ENCODE measurements at places on chromosomes 11 and 22.

GRCh38 chr22:19811811-19812771 lies 42.6 kb downstream of the GNB1L start:
- no peak for DNase-seq

GRCh38 chr11:69238573-69239351 lies 55.2 kb upstream of the MYEOV start:
- no peak for DNase-seq

- DNase-seq = no peak
Measured at GRCh38 chr11:44248109-44248508, 61.8 kb downstream of the ALX4 start.

DNA sequence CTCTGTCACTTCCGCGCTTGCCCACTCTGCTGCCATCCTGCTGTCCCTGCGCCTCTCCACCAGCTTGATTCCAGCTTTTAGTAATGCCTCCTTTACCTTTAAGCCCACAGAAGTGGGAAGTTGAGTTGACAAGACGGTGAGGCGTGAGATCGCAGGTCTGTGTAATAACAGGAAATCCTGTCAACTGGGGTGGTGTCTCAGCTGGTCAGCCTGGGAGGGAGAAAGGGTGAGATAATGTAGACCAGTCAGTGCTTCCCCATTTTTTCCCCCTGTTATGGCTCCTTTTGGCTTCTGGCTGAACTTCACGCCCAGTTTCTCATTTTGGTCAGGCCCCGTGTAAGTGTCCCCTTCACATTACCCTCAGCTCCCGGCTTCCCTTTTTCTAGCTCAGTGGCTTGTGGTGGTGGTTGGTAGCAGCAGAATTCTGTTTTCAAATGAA lies 98.9 kb downstream of the TRAF6 start:
- DNase-seq = peak; percentile 66

- no peak for DNase-seq
Measured at GRCh38 chr11:132650969-132651720, 881.2 kb downstream of the OPCML start.

DNA sequence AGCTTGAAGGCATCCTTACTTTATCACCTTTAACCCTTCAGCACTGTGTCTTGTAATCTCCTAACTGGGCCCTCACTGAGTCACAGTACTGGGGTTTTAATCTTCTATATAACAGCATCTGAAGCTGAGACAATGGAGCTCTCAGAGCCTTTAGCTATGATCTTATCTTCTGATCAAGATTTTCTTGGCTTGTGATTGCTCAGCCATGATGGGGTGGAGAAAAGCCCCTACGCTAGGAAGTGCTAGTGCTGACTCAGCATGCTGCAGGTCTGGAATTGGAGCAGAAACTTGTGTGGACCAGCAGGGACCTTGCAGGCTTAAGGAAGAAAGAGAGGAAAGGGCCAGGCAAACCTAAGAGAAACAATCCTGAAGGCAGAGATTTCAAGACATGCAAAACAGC lies 71.7 kb upstream of the EED start:
- DNase-seq = no peak

DNA sequence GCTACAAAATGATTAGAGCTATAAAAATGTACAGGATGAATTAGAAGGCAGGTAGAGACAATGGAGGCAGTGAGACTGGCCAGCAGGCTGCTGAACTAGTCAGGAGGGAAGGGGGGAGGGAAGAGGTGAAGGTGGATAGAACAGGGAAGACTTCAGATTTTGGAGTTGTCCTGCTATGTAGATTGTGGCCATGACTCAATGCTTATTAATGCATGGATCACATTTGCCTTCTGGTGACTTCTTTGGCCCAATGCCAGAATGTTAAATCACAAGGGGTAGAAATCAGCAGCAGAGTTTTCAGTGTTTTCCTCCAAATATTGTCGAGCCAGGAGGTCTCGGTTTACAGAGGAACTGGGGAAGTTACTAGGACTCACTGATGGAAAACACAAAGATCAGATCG lies 346.6 kb downstream of the AASDHPPT start:
- DNase-seq = no peak

DNA sequence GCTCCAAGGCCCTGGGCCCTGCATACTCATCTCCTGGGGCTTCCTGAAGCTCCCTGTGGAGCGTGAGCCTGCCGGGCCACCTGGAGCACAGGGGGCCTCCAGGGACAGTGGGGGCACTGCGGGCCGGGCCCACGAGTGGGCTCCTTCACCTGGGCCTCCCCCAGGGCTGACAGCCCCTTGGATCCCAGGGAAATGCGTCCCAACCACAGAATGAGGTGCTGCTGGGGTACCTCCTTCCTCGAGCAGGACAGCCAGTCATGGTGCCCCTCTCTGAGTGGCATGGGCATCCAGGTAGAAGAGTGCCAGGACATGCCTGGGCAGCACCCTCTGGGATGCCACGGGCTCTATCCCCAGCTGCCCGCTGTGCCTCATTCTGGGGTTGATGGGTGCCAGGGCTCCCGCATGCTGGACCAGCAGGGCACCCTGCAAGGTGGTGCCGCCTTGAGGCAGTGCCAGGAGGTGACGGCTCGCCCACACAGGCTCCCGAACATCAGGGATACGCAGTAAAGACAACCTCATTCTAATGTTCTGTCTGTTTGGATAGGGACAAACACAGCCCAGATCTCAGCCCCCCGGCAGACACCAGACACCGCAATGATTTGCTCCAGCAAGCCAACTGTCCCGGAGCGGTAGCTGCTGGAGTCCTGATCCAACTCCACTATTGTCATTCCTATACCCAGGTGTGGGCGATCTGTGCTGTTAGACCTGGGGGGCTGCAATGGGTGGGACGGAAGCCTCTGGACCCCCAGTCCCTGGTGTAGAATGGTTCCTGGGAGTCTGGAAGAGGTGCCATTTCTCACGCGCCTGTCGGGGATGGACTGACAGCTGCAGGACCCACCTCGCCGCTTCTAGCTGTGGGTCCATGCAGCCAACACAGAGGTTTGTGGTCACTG lies 25.8 kb downstream of the KRTAP5-5 start:
- no peak for DNase-seq

GRCh38 chr11:131240421-131240820 lies 130.0 kb upstream of the NTM start:
- no peak for DNase-seq

DNA sequence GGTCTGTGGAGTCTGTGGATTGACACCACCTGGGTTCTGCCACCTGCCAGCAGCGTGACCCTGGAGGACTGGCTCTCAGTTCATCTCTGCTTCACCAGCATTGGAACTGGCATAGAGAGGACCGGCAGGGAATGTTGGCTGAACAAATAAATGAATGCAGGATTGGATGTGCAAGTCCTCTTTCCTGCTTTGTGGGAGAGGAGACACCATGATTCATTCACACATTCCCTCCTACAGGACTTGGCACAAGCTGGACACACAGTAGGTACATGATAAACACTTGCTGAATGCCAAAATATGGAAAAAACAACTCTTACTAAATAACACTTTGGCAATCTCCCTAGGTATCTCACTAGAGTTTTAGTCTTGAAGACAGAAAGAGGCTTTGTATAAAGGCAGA lies 116.6 kb upstream of the NARS2 start:
- DNase-seq = no peak

- no peak for DNase-seq
Measured at GRCh38 chr11:122116591-122116990, 576 bp upstream of the BLID start.

DNA sequence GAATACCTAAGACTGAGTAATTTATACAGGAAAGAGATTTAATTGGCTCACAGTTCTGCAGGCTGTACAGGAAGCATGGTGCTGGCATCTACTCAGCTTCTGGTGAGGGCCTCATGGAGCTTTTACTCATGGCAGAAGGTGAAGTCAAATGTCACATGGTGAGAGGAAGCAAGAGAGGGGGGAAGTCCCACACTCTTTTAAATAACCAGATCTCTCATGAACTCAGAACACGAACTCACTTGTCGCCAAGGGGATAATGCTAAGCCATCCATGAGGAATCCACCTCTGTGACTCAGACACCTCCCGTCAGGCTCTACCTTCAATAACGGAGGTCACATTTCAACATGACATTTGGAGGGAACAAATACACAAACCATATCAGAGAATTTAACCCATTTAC lies 42.2 kb downstream of the BIRC2 start:
- no peak for DNase-seq

DNA sequence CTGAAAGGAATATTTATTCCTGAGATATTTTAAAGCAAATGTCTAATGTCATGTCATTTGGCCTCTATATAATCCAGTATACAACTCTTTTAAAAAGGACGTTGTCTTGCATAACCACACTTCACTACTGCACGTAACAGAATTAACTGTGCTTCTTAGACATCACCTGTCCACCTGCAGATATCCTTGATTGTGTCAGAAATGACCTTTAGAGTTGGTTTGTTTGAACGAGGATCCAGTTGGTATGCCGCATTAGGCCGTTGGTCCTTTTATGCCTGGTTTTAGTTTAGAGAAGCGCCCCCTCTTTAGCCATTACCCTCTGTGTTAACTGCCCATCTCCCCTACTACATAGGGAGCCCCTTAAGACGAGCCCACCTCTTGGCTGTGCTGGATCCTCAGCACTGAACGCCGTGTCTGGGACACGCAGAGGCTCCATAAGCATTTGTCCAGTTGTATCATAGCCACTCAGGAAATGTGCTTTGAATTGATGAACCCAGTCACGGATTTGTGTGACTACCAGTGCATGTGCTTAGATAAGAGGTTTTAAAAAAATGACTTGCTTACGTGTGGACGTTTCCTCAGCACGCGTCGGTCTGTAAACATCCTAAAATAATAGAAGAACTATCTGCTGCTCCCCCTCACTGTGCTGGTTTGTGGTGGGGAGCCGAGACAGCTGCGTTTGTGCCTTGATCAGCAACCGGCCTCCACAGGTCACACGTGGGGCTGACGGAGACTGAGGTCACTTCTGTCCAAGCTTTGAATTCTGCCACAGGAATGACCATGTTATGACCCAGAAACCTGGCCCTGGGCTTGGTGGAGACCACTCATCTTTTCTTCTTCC lies 4.0 kb downstream of the MICAL2 start:
- DNase-seq = no peak

GRCh38 chr11:118838905-118839553 lies 44.7 kb upstream of the CXCR5 start:
- DNase-seq = peak; percentile 72

DNA sequence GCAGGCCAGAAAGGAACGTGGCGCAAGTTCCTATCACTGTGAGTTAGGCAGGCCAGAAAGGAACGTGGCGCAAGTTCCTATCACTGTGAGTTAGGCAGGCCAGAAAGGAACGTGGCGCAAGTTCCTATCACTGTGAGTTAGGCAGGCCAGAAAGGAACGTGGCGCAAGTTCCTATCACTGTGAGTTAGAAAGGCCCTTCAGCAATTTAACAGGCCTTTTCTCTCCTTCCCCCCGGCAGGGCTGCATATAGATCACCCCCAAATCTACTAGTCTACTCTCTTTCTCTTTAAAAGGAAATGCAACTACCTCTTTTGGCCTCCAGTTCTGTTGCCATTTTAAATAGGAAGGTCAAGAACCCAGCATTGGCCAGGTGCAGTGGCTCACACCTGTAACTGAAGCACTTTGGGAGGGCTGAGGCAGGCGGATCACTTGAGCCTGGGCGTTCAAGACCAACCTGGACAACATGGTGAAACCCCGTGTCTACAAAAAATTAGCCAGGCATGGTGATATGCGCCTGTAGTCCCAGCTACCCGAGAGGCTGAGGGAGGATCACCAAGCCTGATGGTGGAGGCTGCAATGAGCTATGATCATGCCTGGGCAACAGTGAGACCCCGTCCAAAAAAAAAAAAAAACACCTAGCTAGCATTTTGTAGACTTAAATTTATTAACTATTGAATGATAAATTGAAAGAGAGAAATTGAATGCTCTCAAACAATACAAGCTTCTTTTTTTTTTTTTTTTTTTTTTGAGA lies 14.9 kb downstream of the FAM118B start:
- DNase-seq = no peak

DNA sequence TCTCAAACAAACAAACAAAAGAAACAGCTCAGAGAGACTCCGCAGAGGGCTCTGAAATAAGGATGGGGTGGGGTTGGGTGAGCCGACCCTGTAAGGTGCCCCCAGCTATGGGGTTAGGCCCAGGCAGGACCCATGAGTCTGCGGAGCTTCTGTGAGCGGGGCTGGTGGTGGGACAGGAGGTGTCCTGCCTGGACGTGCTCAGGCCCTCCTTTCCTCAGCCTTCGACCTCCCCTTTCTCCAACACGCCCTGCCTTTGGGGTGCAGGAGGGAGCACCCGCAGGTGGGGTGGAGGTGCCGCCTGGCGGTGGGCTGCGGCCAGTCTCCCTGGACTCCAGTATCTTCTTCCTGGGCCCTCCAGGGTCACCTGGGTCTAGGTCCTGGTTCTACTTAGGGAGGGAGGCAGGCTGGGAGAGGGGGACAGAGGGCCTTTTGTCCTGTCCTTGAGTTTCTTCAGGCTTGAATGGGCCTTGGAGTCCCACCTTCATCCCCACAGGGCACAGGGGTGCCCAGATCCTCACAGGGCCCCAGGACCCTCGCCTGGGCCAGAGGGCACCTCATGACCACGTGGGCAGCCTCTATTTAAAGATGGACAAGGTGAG lies 12.3 kb downstream of the PRR33 start:
- DNase-seq = no peak

- DNase-seq = no peak
Measured at GRCh38 chr22:48037618-48038017, 1275.2 kb downstream of the TBC1D22A start.

DNA sequence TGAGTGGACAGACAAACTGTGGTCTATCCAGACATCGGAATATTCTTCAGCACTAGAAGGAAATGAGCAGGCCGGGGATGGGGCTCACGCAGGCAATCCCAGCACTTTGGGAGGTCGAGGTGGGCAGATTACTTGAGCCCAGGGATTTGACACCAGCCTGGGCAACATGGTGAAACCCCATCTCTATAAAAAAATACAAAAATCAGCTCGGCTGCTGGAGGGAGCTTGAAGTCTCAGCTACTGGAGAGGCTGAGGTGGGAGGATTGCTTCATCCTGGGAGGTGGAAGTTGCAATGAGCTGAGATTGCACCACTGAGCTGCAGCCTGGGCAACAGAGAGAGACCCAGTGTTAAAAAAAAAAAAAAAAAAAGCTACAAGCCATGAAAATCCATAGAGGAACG lies 8.0 kb upstream of the CTSD start:
- DNase-seq = no peak

- no peak for DNase-seq
Measured at GRCh38 chr11:34864424-34864823, 51.8 kb downstream of the APIP start.

- DNase-seq = no peak
Measured at GRCh38 chr11:62806611-62807121, 1.4 kb upstream of the NXF1 start.

- DNase-seq = peak; percentile 41
Measured at GRCh38 chr22:29635734-29636357, 32.4 kb downstream of the NF2 start.
